ENCODE measurements at places on chromosomes 4 and X. TPM values are rescaled to one million over a fixed set of nuclear protein-coding genes. Genes with fewer than 3 reads are reported as not detected.

GRCh38 chr4:1340181-1340747, 6.7 kb upstream of the UVSSA start:
- DNase-seq, result no peak

- DNase-seq, result no peak
Observed at GRCh38 chr4:141275834-141276233, 55.1 kb downstream of the ZNF330 start.

GRCh38 chr4:145822581-145822980, 116.0 kb downstream of the ZNF827 start:
- DNase-seq, result no peak

DNA sequence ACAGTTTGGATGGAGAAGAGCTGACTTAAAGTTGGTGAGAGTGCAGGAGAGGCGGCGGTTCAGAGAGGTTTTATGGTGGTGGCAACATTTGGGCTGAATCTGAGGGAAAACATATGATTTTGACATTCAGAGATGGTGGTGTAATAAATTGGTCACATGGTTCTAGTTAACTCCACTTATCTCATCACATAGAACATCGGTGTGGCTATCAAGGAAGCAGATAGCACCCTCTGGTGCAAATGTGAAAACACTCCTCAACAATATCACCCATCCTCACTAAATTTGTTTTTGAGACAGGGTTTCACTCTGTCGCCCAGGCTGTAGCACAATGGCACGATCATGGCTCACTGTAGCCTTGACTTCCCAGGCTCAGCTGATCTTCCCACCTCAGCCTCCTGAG, 28.8 kb downstream of the SUPT20HL2 start:
- DNase-seq, result no peak

GRCh38 chrX:33211356-33212260, at the start of gene DMD:
TSS of gene DMD (minus strand) at chrX:33211549. CDS start at chrX:33211312, 237 bp downstream.
- no peak for DNase-seq

DNA sequence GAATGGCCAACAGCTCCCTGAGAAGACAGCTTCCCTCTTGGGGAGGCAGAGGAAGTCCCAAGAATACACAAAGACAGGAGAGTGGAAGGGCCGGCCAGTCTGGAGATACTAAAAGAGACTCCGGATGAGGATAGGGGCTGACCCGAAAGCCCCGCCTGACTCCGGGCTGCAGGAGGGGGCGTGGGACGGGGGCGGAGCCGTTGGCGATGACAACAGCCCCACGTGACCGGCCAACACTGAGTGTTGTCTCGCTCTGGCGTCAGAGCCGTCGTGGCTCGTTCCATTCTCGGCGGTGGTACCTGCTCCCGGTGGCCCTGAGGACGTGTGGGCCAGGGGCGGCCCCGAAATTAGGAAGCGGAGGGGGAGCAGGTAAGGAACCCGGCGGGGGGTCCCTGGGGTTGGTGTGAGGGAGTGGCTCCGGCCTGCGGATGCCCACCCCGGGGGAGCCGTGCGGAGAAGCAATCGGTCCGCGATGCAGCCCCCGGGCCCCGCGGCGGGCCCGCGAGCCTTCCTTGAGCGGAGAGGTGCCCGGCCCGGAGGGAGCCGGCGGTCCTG, at the start of gene BEX4:
Gene BEX4 (plus strand): TSS at position 239 of the 555 bp plus-strand sequence. CDS start 1,046 bp downstream, outside the sequence.
- DNase-seq, result no peak

DNA sequence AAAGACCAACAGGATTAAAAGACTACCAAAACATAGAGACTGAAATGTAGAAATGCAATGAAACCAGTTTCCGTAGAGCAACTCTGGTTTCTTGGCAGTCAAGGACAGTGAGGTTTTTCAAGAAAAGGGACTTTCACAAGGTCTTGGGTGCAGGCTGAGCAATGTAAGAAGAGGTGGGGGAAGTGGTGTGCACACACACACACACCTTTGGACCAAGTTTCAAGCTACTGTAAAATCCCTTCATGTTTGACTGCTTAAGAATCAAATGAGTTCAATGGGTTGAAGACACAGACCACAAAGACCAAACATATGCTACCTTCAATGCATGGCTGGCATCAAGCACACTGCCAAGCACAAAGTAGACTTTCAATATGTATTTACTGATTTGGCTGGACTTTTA, 17.8 kb upstream of the MCF2 start:
- no peak for DNase-seq

DNA sequence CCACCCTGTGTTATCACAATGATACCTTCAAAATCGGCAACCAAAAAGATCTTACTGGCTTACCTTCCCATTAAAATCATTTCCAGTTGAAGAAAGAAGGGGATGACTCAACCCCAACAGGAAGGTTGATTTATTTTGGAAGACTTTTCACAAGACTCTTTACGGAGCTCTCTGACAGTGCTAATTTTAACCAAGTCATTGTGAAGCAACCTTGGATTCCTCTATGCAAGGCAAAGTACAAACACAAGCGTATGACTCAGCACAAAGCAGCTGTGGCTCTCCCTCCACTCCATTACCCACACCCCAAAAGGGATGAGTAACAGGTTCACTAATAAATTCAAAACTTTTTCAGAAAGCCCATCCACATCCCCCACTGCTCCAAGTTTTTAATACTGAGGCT, 213.8 kb upstream of the FGF13 start:
- peak; percentile 69 for DNase-seq

- DNase-seq, result no peak
Observed at GRCh38 chr4:151671541-151672059, 89.2 kb downstream of the GATB start.

DNA sequence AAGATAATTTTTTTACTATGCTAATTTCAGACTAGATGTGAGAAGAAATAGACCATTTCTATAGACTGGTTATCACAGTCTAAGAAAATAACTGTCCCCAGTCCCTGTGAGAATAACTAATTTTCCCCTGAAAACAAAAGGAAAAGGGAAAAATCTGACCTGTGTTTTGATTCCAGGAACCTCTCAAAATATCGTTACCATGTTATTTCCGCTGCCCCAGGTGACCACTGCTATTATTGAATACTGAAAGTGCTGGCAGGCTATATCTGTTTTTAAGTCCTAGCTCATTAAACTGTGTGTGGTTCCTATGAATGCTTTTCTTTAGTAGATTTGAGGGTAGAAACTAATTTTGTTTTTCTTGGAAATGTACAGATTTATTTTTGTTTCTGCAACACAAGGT, 83.6 kb downstream of the GAB1 start:
- DNase-seq, result no peak

DNA sequence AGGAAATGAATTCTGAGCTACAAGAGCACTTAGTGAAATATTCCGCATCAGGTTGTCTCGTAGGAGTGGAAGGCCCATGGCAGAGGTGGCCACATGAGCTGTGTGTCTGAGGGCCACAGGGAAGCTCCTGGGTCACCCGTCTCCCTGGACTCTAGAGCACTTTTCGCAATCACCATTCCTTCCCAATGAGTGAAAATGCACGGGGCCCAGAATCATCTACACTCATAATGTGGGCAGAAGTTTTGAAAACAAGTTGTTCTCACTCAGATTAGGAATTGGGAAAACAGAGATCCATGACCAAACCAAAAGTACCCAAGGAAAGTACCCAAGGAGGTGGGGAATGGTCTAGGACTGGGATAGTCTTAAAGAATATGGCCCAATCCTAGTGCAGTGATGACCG, 94.4 kb downstream of the SCD5 start:
- no peak for DNase-seq

DNA sequence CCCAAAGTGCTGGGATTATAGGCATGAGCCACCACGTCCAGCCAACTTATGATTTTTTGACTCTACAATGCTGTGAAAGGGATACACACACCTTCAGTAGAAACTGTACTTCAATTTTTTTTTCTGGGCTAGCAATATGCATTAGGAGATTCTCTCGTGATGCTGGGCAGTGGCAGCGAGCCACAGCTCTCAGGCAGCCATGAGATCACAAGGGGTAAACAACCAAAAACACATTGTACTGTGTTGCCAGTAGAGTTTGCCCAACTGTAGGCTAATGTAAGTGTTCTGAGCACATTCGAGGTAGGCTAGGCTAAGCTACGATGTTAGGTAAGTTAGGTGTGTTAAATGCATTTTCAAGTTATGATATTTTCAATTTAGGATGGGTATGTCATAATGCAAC, 25.7 kb downstream of the RAB33A start:
- DNase-seq, result no peak

GRCh38 chrX:39855748-39856129, 242.0 kb downstream of the BCOR start:
- no peak for DNase-seq

GRCh38 chr4:18234108-18234507, 212.6 kb upstream of the LCORL start:
- no peak for DNase-seq

- DNase-seq, result no peak
Observed at GRCh38 chrX:51484616-51485015, 11.8 kb downstream of the NUDT11 start.

DNA sequence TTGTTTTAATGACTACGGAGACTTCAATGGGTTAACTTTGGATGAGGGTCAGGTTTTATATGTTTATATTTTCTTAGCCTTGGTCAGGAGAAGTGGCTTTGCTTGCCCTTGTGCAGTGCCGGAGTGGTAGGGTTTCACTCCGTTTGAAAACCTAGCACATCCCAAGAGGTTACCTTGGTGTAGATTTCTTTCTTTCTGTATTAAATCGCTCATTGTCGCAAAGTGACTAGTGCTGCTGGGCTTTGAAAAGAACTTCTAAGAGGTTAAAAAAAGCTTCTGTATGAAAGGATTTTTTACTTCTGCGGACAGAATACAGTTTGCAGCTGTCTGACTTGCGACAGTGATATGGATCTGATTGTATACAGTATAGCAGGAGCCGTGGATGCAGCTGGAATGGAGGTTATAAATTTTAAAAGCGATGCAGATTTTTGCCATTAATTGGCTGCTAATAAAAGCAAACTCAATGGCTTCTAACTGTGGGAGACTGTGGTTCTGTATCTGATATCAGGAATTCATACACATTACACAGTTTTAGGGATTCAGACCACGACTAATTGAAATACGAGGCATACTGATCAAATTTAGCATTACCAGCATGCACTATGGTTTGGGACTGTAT, 340.9 kb upstream of the PITX2 start:
- no peak for DNase-seq

DNA sequence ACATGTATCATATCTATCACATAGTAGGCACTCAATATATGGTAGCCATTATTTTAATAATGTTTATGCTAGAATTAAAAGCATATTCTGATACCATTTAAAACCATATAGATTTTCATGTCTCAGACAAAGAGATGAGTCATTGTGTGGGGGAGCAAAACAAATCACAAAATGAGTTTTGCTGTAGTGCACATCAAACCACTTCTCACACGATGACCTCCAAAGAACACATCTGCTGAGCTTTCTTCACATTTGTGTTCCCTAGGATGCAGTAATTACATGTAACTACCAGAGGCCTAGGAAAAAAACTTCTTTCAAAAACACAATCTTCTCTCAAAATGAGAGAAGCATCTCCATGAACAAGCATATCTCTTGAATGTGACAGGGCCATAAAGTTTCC, 56.1 kb upstream of the BRS3 start:
- DNase-seq, result no peak

GRCh38 chr4:145390571-145390970, 91.1 kb upstream of the SMAD1 start:
- DNase-seq, result no peak

GRCh38 chr4:187491286-187491685, 504.3 kb upstream of the ZFP42 start:
- DNase-seq, result no peak

DNA sequence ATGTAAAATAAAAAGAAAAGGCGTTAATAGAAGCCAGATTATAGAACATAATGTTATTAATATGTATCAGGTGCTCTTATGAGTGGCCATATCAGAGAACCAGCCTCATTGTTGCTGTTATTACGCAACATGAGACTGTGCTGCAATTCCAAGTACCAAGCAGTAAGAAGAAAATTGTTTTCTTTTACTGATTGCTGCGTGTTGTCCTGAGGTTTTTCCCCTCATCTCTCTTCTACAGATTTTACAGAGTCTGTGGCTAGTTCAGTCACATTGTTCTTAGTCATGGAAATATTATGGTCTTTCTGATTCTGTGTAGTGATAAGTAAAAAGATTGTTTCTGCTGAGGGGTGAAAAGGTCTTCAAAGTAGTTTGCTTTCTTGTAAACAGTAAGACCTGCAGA, 55.9 kb downstream of the NPNT start:
- no peak for DNase-seq

- no peak for DNase-seq
Observed at GRCh38 chrX:153845195-153845594, 14.9 kb upstream of the PDZD4 start.

DNA sequence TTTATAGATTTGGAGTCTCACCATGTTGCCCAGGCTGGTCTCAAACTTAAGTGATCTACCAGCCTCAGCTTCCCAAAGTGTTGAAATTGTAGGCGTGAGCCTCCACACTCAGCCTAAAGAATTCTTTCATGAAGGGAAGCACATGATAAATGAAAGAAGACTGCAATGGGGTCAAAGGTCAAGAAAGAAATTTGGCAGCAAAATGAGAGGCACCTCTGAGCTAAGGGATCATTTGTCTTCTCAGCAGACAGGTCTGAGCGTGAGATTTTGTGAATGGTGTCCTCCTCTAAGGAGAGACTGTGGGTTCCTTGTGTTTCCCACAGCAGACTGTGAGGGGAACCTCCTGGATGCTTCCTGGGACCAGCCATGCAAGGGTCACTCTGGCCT, 57.5 kb upstream of the EGFL6 start:
- no peak for DNase-seq

- no peak for DNase-seq
Observed at GRCh38 chr4:57080781-57081650, 29.2 kb downstream of the IGFBP7 start.

- DNase-seq, result no peak
Observed at GRCh38 chr4:112102875-112103370, 42.3 kb upstream of the FAM241A start.

- no peak for DNase-seq
Observed at GRCh38 chr4:3641501-3641900, 109.3 kb upstream of the LRPAP1 start.

DNA sequence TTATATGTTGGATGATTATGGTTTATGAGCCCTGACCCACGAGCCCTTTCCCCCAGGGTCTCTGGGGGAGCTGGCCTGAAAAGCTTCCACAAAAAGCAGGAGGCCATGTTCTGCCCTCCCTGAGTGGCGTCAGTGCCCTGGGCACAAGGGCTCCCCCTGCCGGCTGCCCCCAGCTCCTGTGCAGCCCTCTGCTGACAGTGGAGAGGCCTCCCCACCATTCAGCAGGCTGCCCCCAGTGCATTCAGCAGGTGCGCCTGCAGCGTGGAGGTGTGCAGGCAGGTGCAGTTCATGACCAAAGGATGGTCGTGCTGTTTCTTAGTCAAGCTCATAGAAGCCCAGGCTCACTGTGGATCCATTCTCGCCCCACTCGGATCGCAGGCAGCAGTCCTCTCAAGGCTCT, 12.5 kb upstream of the S100P start:
- DNase-seq, result no peak

ESX1 gene
- 1.6 TPM for total RNA-seq

USP9X gene
- 38.4 TPM for total RNA-seq

FAM53A gene
- 4.0 TPM for total RNA-seq

SPANXC gene
- 13.5 TPM for total RNA-seq

ATP2B3 gene
- total RNA-seq, result not detected

DKK2 gene
- not detected for total RNA-seq

EGF gene
- 20.4 TPM for total RNA-seq

Data from PC-9 (cell line).